Femur (tissue), 1 donor: ENCODE measurements at places on chromosomes 13 and 19.
A peak's percentile ranks its signal among the peaks of the same experiment; 100 is the strongest.

GRCh38 chr13:70353096-70353495, 244.8 kb upstream of the KLHL1 start:
- DNase-seq, result no peak

DNA sequence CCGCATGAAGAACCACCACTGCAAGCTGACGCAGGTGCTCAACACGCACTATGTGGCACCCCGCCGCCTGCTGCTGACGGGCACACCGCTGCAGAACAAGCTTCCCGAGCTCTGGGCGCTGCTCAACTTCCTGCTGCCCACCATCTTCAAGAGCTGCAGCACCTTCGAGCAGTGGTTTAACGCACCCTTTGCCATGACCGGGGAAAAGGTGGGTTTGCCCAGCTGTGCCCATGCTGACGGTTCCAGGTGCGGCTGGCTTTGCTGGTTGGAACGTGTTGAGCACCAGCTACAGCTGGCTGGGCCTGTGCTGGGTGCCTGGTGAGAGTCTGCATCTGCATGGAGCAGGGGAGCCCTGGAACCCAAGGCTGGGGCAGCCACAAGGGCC, 60.9 kb downstream of the SMARCA4 start:
- no peak for DNase-seq

GRCh38 chr13:83355041-83355440, 527.2 kb downstream of the SLITRK1 start:
- DNase-seq, result no peak

DNA sequence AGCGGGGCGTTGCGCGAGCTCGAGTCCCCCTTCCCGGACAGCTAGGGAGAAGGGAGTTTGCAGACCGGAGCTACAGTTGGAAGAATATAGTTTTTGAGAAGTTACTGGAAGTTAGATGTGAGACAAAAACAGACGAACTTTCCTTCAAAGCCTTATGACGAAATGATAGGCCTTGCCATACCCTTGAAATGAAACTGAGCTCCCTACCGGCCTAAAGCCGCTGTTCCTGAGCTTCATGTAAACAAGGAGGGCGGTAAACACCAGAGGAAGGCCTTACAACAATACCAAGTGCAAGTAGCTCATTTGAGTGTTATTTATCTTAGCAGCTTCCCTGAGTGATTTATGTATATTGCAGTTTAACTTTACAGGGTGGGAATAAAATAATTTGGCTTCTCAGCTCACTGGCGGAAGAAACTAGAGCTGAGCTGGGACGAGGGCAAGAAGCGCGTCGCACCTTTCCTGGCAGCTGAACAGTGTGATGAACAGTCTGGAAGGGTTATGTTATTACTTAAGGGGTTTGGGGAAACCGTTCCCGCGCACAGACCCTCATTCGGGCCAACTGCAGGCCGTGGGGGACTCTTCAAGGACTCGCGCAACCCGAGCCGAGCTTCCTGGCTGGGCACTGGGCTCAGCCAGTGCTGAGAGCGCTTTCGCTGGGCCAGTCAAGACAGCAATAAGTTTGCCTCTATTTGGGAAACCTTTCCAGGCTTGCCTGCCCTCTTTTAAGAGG, 111.2 kb downstream of the KCNRG start:
- peak; percentile 43 for DNase-seq

GRCh38 chr19:20162821-20163220, 4.2 kb upstream of the ZNF486 start:
- DNase-seq, result peak; percentile 21

DNA sequence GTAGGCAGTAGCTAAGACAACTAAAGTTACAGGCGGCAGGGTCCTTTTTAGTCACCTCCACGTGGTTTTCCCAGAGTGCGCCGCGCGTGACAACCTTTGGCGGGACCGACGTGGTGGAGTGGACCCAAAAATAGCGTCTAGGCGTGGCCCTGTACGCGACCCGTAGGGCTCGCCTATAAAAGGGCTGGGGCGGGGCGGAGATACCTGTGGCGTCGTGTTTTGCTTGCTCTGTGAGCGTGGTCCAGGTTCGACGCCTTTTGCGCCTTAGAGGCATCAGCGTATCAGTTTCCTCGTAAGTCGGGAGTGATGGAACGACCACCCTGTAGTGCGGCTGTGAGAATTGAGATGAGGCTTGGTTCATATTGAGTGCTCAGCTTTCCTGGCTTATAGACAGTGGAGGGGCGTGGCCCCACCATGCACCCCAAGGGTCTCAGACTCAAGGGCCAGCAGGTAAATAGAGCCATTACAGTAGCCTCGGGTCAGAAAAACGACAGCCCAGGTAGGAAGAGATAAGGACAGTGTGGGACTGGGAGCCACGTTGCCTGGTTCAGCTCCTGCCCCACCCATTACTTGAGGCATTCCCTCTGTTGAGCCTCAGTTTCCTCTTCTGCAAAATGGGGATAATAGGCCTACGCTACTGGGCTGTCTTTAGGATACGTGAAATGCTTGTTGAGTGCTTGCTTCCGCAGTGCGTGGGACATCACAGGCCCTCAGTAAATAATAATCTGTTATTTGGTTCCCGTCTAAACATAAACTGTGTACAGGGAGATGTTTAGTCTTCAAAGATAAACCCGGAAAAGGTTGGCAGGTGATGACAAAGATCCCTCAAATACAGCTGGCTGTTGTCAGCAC, 693 bp upstream of the TMED1 start:
- DNase-seq, result no peak

- DNase-seq, result no peak
Measured at GRCh38 chr13:106996867-106997618, 429.1 kb upstream of the ARGLU1 start.

GRCh38 chr13:111459803-111460547, 139.5 kb downstream of the TEX29 start:
- no peak for DNase-seq

DNA sequence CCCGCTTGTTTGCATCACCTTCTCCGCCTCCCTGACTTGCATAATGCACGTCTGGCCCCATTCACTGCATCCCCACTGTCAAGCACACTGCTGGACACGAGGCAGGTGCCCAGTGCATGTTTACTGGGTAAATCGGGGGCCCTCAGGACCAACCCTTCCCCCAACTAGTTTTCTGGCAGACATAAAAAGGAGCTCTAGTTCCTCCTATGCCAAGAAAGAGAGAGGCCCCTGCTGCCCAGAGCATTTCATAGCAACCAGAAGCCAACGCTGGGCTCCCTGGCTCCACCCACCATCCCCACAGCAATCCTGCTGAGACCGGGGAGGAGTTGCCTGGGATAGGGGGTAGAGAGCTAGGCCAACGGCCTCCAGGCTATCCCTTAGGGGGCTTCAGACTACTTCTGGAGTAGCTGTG, 23.2 kb downstream of the ANKRD27 start:
- DNase-seq, result peak; percentile 55

DNA sequence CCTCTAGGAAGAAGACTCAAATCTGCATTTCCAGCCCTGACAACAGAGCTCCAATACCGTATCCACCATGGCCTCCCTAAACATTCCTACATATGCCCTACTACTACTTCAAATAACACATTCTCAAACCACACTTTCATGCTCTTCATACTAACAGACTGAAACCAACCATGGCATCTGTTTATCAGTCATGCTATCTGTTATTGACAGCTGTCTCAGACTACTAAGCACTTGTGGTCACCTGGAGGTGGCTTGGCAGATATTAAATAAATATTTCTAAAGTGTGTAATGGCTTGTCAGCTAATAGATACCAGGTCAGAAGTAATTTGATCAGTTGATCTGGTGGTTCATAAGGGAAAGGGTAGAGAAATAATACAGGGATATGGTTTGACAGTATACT, 489.1 kb downstream of the DIAPH3 start:
- DNase-seq, result no peak

GRCh38 chr13:32001154-32001768, 30.3 kb upstream of the FRY start:
- DNase-seq, result no peak

DNA sequence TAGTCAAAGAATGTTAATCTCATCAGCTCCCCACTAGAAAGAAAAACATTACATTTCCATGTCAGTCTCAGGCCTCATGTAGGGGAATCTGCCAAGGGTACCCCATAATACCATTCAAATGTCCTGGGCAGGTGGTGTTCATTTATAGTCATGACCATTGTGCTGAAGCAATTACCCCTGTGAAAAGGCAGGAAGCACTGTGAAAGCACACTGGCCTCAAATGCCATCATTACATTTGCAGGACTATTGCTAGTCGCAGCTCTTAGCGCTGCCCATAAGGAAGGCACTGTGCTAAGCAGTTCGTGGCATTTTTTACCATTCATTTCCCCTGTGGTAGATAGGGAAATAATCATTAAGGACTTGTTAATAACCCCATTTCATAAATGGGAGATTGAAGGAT, 109.0 kb downstream of the LHFPL6 start:
- no peak for DNase-seq

- DNase-seq, result peak; percentile 63
Measured at GRCh38 chr19:4369109-4369887, 25.9 kb downstream of the MPND start.

GRCh38 chr13:28001837-28002473, 13.5 kb upstream of the URAD start:
- DNase-seq, result no peak

GRCh38 chr13:23025864-23026608, 154.7 kb upstream of the SGCG start:
- no peak for DNase-seq

- DNase-seq, result no peak
Measured at GRCh38 chr19:18289471-18290301, 8.3 kb upstream of the JUND start.

GRCh38 chr13:100789968-100790367, 115.4 kb upstream of the TMTC4 start:
- no peak for DNase-seq

DNA sequence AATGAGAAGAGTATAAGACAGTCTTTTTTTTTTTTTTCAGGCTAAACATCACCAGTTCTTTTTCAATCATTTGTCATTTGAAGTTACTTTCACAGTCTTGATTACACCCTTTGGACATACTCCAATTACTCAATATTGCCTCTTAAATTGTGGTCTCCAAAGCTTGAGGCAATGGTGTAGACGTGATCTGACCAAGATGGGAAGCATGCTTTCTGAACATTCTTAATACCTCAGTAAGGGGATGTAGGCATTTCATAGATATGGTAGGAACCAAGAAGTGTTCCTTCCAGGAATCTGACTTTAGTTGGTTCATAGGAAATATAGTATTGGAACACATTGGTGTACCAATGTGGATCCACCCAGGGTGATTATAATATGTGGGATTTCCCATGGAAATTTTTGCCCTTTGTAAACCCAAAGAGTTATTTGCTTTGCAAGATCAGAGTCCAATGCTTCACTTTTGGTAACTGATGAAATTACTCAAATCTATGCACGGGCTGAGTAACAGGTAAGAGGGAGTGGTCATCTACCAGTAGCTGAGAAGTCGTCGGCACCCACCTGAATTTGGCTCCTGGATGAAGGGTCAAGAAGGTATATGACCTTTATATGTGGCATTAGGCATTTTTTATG, 62.2 kb downstream of the ERCC5 start:
- DNase-seq, result no peak

DNA sequence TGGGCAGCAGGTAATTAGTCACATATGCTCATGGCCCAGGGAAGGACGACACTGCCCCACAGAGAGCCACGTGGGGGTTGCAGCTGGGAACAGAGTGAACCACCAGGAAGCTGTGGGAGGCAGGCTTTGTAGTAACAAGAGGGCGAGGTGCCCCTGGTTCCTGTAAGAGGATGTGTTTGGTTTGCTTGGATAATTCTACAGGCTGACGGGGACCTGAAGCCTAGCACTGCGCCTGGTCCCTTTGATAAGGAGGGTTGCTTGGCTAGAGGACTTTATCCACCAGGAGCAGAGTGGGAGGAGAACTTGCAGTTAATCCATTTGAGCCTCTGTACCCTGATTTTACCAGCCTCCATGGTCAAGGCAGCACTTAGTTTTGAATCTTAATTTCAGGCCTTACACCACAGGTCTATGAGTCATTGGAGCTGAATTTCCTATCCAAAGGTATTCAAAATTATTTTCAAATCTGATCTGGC, 67.4 kb upstream of the CLDN10 start:
- no peak for DNase-seq

GRCh38 chr19:40529093-40529954, 47.3 kb upstream of the SHKBP1 start:
- peak; percentile 90 for DNase-seq

DNA sequence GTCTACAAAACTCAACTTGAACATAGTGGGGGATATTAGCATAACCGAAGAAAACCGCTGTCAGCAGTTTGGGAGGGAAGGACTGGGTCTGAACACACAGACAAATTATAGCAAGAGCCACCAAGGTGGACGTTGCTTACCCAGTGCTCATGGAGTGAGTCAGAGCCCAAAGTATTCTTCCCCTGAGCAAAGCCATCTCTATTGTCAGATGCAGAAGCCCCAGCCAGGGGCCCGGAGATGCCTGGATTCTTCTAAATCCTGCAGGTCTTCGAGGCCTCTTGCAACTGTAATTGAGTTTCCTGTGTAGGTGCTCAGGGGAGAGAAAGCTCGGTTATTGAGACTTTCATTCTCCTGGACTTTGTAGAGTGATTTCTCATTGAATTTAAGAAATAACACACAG, 384.5 kb downstream of the IRS2 start:
- no peak for DNase-seq

DNA sequence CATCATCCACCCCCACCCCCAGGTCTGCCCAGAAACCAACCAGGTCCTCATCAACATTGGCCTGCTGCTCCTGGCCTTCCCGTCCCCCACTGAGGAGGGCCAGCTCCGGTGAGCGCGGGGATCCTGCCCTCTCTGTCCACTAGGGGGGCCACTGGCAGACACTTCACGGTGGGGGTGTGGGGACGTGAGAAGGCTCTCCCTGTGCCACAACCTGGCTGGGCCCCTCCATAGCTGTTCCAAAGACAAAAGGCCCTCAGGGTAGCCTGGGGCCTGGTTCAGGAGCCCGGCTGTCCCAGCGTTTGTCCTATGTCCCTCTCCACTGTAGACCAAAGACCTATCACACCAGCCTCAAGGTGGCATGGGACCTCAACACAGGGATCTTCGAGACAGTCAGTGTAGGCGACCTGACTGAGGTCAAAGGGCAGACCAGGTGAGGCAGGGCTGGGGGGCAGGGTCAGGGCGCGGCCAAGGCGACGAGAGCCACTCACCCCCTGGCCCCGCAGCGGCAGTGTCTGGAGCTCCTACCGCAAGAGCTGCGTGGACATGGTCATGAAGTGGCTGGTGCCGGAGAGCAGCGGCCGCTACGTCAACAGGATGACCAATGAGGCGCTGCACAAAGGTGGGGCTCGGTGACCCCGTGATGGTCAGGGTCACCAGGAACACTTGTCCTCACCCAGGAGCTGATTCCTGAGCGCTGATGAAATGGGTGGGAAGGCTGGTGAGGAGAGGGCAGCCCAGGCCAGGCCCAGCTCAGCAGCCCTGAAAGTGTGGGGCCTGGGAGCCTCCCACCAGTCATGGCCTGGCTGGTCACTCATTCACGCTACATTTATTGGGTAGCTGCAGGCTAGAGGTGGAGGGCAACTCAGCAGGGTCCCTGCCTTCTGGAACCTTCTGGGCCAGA, 7.9 kb downstream of the DCAF15 start:
- DNase-seq, result peak; percentile 42

- no peak for DNase-seq
Measured at GRCh38 chr13:59279576-59279975, 884.2 kb downstream of the DIAPH3 start.

- DNase-seq, result no peak
Measured at GRCh38 chr13:31380715-31381114, 180.9 kb downstream of the B3GLCT start.
